ENCODE measurements at places on chromosomes 4 and X.

DNA sequence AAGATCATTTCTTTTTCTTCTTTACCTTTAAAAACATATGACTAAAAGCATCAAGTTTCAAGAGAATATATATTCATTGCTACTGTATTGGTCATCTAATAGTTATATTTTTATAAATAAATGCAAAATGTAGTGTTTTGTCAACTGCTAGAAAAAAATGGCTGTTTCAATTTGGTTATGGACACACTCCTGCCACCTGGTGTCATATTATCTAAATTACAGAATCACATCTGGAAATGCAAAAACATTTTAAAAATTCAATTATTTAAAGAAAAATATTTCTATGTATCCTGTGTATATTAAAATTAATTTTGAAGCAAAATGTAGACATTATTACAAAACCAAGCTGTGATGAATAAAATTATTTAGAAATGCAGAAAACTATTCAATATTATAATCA, 329.4 kb upstream of the PCDH18 start:
- no peak overlapping the region for H3K4me3 ChIP-seq
- H3K4me1 ChIP-seq, result no peaks in the 10 kb centered on the region
- H3K27me3 ChIP-seq, result no peaks in the 10 kb centered on the region
- H3K36me3 ChIP-seq, result no peaks in the 10 kb centered on the region

GRCh38 chrX:120297923-120298322, 13.3 kb downstream of the TMEM255A start:
- no peaks in the 10 kb centered on the region for H3K4me1 ChIP-seq
- H3K27me3 ChIP-seq, result no peaks in the 10 kb centered on the region
- no peak overlapping the region for H3K4me3 ChIP-seq
- no peaks in the 10 kb centered on the region for H3K36me3 ChIP-seq

DNA sequence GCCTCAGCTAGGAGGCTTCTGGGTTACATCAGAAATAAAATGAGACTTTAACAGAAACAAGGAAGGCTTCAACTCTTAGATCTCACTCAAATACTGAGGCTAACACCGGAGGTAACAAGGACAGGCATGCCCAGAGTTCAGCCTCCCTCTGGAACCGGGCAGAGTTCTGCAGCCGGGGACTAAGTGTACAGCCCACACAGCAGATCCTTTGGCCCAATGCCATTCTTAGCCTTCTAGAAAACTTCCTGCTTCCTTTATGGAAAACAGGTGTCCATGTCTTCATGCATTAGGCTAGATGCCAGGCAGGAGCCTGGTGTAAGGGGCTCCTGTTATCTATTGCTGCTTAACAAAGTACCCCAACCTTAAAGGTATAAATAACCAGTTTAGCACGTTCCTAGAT, 369.7 kb downstream of the BCOR start:
- no peaks in the 10 kb centered on the region for H3K36me3 ChIP-seq
- no peak overlapping the region for H3K4me3 ChIP-seq
- peaks cover 19% of the 10 kb centered on the region for H3K4me1 ChIP-seq
- DNase-seq, result peak; percentile 55

DNA sequence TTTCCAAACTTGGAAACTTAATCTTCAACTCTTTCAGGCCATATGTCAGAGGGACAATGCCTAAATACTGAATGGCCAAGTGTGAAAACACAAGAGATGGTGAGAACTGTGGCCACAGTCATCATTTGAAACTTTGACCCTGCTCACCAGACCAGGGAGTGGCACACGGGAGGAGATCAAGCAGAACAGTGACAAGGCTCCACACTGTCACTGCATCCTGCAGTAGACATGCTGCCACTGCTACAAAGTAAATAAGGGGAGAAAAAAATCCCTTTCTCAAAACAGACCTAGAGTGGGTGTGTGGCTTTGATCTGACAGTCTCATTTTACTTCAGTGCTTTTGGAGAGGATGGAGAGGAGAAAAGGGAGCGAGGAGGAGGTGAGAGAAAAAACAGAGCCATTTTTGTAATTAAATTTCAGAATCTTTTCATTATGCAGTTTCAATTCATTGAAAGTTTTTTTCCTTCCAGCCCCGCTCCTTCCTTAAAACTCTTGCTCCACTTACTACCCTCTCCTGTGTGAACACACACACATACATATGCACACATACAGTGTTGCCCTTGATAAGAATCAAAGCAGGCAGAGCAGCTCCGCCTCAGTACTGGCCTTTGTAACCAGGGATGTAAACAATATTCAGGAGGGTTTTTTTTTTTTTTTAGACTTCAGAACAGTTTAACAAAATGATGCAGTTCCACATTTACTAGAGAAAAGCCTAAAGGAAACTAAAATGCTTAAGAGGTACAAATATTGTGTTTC, 34.4 kb downstream of the NEXMIF start:
- no peaks in the 10 kb centered on the region for H3K27me3 ChIP-seq
- no peak for DNase-seq
- no peak overlapping the region for H3K4me3 ChIP-seq
- H3K27ac ChIP-seq, result no peak overlapping the region

- H3K36me3 ChIP-seq, result peaks cover 29% of the 10 kb centered on the region
- no peaks in the 10 kb centered on the region for H3K4me1 ChIP-seq
- H3K27me3 ChIP-seq, result no peaks in the 10 kb centered on the region
Measured at GRCh38 chr4:185335579-185335978, 60.1 kb downstream of the LRP2BP start.

DNA sequence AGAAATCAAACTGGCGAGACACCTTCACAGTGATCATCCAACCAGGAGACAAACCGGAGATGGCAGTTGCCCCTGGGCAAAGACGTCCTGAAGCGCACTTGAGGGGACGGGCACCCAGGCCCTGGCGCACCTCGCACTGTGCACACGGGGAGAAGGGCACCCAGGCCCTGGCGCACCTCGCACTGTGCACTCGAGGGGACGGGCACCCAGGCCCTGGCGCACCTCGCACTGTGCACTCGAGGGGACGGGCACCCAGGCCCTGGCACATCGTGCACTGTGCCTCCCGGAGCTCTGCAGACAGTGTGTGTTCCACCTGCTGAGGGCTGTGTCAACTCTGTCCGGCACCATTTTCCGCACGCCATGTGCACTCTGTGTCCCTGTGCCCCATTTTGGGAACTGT, 34.6 kb upstream of the CPLX1 start:
- peaks cover 97% of the 10 kb centered on the region for H3K36me3 ChIP-seq
- H3K4me1 ChIP-seq, result no peaks in the 10 kb centered on the region
- no peaks in the 10 kb centered on the region for H3K27me3 ChIP-seq
- H3K4me3 ChIP-seq, result no peak overlapping the region
- H3K27ac ChIP-seq, result no peak overlapping the region

GRCh38 chr4:173264245-173264644, 69.9 kb downstream of the HMGB2 start:
- peak overlapping the region; percentile 19 for H3K27ac ChIP-seq
- peaks cover 16% of the 10 kb centered on the region for H3K4me1 ChIP-seq
- H3K27me3 ChIP-seq, result no peaks in the 10 kb centered on the region
- DNase-seq, result no peak

- H3K36me3 ChIP-seq, result no peaks in the 10 kb centered on the region
- no peak overlapping the region for H3K4me3 ChIP-seq
- H3K4me1 ChIP-seq, result no peaks in the 10 kb centered on the region
Measured at GRCh38 chr4:186949847-186950246, 226.2 kb upstream of the FAT1 start.
